ENCODE measurements at places on chromosomes 16 and 17.
A peak's percentile ranks its signal among the peaks of the same experiment; 100 is the strongest.

- DNase-seq: no peak
These were observed 68.7 kb downstream of the CEP95 start for GRCh38 chr17:64575431-64575830.

DNA sequence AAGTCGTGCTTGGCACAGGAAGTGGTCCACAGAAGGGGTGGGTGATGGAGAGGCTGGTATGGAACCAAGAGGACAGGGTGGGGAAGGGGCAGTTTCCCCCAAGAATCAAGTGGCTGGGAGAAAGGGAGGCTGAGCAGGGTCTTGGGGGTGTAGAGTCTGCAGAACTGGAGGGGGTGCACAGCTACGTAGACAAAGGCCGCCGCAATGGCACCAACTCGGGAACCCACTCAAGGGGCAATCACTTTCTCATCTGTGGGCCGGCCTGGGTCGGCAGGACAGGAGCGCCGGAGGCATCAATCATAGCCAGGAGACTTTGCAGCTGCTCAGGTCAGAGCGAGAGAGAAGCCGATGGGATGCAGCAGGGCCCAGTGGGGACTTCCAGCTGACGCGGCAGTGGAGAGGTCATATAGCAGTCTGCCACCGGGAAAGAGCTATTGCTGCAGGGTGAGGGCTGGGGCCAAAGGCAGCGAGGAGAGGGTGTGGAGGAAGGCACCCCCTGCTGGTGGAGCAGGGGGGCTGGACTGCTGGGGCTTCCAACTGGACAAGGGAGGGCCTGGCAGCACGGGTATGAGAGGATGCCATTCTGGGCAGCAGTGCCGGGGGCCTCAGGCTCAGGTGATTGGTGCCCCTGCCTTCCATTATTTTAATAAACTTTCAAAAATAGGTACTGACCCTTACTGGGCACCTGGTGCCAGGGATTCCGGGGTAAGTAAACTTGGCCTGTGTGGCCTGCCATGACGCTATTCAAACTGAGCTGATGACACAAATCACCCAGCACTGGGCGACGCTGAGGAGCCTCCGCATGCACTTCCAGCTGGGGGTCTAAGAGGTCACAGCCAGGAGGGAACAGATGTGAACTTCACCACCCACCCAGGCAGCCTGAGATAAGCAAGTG, 52.5 kb upstream of the MTSS2 start:
- DNase-seq: peak; percentile 29

DNA sequence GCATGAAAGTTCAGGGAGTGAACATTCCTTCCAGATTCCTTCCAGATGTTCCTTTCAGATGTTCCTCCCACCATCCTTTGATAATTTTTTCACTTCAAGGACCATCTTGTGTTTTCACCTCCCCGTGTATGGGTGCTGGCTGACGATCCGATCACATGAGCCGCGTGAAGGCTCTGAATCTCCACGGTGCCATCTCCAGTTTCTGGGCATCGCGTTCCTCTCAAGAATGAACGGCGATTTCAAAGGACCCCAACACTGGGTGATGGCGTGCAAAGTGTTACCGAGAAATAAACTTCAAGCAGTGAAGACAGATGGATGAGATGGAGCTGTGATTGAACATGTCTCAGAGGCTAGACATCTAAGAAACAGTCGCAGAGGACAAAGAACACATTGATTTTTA, 245.3 kb downstream of the GSG1L start:
- DNase-seq: no peak

DNA sequence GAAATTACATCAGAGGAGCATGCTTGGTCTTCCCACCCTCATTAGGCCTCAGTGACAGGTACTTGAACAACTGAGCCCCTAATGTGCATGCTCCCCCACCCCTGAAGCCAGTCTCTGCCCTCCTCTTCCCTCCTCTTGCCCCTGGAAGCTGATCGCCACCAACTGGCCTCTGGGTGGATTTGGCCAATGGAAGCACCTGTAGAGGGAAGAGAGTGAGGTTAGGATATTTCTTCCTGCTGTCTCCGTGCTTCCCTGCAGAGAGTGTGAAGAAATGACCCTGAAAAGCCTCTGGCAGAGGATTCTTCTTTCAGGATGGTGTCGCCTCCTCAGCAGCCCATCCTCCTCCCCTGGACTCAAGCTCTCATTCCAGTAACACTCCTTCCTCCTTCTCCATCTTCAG, 5.9 kb upstream of the CBLN1 start:
- DNase-seq: no peak

GRCh38 chr17:82754297-82755208, 2.7 kb downstream of the TBCD start:
- DNase-seq: peak; percentile 25

- DNase-seq: no peak
These were observed 23.7 kb downstream of the SRL start for GRCh38 chr16:4218202-4218601.

DNA sequence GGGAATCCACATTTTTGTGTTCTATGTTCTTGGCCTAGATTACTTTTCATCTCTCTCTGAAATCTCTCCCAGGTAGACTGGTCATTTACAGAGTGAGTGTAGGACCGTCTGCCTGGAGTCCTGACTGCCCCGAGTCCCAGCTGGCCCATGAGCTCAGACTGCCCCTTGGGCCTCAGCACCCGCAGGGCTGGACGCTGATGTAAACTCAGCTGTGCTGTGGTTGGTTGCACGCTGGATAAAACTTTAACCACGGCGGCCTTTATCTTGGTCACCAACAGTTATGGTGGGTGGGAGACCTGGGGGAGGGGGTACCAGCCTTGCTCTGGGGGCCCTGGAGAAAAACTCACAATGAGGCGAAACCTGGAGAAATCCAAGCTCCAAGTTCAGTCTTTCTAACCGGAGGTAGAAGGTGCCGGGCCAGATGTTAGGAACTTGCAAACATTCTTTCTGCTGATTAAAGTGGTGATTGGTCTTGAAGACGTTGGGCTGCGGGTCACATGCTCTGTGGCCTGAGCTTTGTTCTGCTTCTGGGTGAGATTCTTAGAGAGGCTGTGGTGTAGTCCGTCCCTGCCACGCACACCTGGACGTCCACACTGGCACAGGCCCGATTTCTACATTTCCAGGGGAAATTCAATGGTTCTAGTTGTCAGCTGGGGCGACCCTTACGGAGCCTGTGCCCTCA, 6.9 kb downstream of the METRNL start:
- no peak for DNase-seq

DNA sequence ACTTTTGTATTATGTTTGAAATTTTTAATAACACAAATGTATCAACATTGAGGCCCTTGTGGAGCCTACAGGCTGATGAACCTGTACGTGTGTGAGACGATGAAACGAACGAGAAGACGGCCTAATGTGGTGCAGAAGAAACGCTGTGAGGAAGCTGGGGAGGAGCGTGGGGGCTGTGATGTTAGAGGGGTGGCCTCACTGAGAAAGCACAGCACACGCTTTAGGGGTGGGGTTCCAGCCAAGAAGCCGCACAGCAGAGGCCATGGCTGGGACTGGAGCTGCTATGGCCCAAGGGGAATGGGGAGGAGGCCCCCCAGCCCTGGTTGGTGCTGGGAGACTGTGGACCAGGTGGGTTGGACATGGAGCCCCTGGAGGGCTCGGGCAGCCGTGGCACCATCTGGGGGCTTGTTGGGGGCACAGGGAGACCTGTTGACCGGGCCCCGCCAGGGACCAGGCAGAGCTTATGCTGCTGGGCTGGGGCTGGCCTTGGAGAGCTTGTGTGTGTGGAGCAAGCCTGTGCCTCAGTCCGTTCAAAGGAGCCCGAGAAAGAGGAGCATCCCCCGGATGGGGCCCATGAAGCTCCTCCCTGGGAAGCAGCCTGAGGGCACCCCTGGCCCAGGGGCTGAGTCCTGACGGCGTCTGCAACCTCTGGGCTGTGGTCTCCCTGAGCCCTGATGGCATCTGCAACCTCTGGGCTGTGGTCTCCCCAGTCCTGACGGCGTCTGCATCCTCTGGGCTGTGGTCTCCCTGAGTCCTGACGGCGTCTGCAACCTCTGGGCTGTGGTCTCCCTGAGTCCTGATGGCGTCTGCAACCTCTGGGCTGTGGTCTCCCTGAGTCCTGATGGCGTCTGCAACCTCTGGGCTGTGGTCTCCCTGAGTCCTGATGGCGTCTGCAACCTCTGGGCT, 44.7 kb downstream of the METRNL start:
- DNase-seq: no peak

GRCh38 chr17:47199627-47200324, 9.4 kb upstream of the MYL4 start:
- DNase-seq: no peak

DNA sequence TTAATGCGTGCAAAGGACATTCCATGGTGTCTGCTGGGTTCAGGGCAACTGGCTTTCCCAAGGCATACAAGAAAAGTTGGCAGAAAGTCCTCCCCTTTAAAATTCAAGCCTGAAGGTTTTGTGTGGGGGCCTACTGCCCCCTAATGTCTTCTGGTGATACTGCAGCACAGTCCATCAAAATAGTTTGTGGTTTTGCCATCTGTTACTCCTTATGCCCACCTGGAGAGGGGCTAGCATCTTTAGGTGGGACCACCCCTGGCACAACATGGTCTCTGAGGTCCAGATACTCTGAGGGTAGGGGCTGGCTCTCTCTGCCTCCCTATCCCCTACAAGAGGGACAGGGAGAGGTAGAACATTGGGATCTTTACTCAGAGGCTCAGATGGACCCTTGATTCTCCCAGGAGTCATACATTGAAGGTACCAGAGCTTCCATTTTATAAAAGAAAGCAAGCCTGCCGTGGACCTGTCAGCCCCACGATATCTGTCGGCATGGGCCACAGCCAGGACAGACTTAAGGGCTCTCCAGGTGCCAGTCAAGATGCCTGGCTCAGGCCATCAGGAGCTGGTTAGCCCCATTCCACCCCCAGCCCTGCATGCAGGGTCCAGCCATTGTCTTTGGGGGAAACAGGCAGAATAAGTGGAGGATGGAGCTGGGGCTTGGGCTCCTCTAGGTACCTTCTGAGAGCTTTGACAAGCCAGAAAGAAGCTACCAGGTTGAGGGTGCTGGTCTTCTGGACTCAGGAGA, 6.3 kb downstream of the ESRP2 start:
- DNase-seq: peak; percentile 44

GRCh38 chr16:66653581-66654350, 42.8 kb downstream of the CMTM4 start:
- DNase-seq: no peak
